H1 (cell line): ENCODE measurements at places on chromosomes 7 and 10. TPM values are rescaled to one million over a fixed set of nuclear protein-coding genes. Genes with fewer than 3 reads are reported as not detected.

The PIK3CG gene
- not detected in 2 replicates for total RNA-seq

The TFPI2 gene
- 8.9 and 10.9 TPM in 2 replicates for total RNA-seq

The A1CF gene
- total RNA-seq, result not detected in 2 replicates

The MSMB gene
- not detected in 2 replicates for total RNA-seq

The GNG11 gene
- 1.3 TPM in 2 replicates for total RNA-seq

The HOXA6 gene
- total RNA-seq, result not detected in 2 replicates

The IRF5 gene
- 0.28 and 0.75 TPM in 2 replicates for total RNA-seq

The PON1 gene
- total RNA-seq, result not detected in 2 replicates

The FFAR4 gene
- total RNA-seq, result not detected in 2 replicates

The HOGA1 gene
- total RNA-seq, result 0.28 and 0.29 TPM in 2 replicates

The PRF1 gene
- total RNA-seq, result not detected in 2 replicates

The NAT16 gene
- 0.84 and 1.0 TPM in 2 replicates for total RNA-seq

The TSPAN15 gene
- total RNA-seq, result 9.7 and 11.6 TPM in 2 replicates

The PRKRIP1 gene
- total RNA-seq, result 22.0 and 25.0 TPM in 2 replicates

The CYP3A4 gene
- total RNA-seq, result not detected in 2 replicates

The PTF1A gene
- total RNA-seq, result not detected in 2 replicates

The SFTPA1 gene
- total RNA-seq, result not detected in 2 replicates

The PRLHR gene
- total RNA-seq, result not detected in 2 replicates

The LIPJ gene
- not detected in 2 replicates for total RNA-seq

The TMED4 gene
- 41.1 and 44.9 TPM in 2 replicates for total RNA-seq

The CDK1 gene
- 98.8 and 111 TPM in 2 replicates for total RNA-seq

The GPR15LG gene
- total RNA-seq, result not detected in 2 replicates

The HMX2 gene
- total RNA-seq, result 1.3 and 2.0 TPM in 2 replicates
